ENCODE measurements at places on chromosomes 2 and 18. TPM values are rescaled to one million over a fixed set of nuclear protein-coding genes. Genes with fewer than 3 reads are reported as not detected.

Gene GKN2
- total RNA-seq = not detected

Gene LRRC30
- total RNA-seq = not detected

Gene PFN4
- total RNA-seq = not detected

DNA sequence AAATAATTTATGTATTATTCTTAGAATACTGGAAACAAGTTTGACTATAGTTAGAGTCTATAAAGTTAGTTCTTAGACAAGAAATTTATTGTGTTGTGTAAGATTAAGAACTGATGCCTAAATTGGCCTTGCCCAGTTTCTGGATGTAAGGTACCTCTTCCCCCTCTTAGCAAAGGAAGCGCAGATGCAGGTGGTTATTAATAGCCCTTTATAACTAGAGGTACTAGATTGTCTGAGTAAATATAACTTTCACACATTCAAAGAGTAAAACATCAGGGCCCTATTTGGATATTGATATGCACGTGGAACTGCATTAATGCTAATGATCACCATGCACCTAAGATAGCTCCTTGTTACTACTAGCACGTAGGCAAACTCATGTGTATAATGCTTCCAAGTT lies 100.7 kb downstream of the ZEB2 start:
- H3K4me1 ChIP-seq = no peaks in the 10 kb centered on the region
- no peak overlapping the region for H3K27ac ChIP-seq
- no peak for DNase-seq
- no peaks in the 10 kb centered on the region for H3K36me3 ChIP-seq
- H3K4me3 ChIP-seq = no peak overlapping the region
- H3K27me3 ChIP-seq = no peaks in the 10 kb centered on the region

GRCh38 chr2:133352719-133353118 lies 215.5 kb downstream of the NCKAP5 start:
- no peaks in the 10 kb centered on the region for H3K36me3 ChIP-seq
- no peak for DNase-seq
- H3K4me3 ChIP-seq = no peak overlapping the region

GRCh38 chr2:36911012-36911411 lies 55.3 kb downstream of the STRN start:
- no peak overlapping the region for H3K4me3 ChIP-seq
- H3K27ac ChIP-seq = no peak overlapping the region
- H3K36me3 ChIP-seq = peaks cover 10% of the 10 kb centered on the region
- H3K4me1 ChIP-seq = no peaks in the 10 kb centered on the region
- DNase-seq = no peak

DNA sequence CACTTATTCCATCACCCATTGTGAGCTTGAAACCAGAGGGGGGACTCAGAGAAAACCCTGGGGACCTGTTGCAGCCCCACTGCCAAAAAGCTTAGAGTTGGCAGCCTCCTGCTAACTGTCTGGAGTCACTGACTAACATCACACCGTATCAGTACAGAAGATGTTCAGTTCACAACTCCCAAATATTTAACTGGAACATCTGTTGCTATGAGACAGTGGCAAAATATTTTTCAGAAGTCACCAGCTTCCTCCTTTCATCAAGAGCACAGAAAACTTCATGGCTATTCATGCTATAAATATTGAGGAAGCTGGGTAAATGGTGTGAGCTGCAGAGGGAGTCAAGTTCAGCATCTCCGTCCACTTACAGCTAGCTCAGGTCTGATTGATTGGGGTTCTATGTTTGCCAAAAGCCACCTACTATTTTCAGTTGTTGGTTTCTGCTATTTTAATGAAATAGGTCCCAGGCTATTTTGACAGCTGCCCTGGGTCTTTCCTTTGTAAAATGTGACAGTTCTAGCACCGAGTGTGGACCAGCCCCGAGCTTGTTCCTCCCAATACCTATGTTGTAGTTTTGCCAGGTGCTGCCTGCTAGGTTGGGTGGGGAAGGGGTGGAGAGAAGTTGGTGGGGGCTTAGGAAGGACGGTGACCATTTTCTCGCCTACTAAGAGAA lies 9.8 kb downstream of the TUBB6 start:
- H3K27me3 ChIP-seq = no peaks in the 10 kb centered on the region
- no peaks in the 10 kb centered on the region for H3K4me1 ChIP-seq
- no peak overlapping the region for H3K4me3 ChIP-seq
- no peaks in the 10 kb centered on the region for H3K36me3 ChIP-seq

DNA sequence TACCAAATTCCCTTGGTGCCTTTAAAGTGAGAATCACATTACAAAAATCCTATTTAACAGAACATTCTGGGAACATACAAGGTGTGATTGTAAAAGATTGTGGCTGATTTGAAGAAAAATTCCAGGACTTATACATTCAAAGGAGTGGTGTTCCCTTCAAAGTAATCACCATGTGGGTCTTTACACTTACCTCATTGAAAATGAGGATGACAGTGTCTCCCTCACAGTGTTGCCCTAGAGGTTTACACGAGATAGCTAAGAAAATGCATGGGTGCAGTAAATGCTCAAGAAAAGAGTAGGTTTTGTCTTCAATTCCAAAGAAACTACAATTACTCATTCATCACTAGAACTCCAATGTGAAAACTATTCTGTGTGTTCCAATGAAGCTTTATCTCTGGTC lies 331.5 kb downstream of the SLC4A3 start:
- no peak overlapping the region for H3K4me3 ChIP-seq
- no peaks in the 10 kb centered on the region for H3K36me3 ChIP-seq
- DNase-seq = no peak

DNA sequence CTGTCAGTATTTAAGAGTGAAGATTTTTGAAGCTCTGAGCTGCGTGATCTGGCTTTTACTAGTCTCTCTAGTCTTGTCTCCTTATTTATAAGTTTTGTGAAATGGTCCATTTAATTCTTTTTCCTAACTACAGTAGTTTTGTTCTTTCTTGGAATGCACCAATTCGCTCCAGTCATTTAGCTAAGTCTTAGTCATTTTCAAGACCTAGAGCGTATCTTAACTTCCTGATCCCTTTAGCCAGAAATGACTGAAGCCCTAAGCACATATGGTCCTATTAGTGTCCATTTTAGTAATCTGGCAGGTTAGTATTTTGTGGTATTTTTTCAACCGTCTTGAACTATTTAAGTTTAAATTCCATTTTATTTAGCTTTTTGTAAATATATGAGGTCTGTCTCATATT lies 3.6 kb downstream of the BIRC6 start:
- no peak for DNase-seq
- H3K27ac ChIP-seq = no peak overlapping the region
- H3K27me3 ChIP-seq = no peaks in the 10 kb centered on the region
- no peaks in the 10 kb centered on the region for H3K4me1 ChIP-seq
- H3K4me3 ChIP-seq = no peak overlapping the region
- peaks cover 4% of the 10 kb centered on the region for H3K36me3 ChIP-seq

DNA sequence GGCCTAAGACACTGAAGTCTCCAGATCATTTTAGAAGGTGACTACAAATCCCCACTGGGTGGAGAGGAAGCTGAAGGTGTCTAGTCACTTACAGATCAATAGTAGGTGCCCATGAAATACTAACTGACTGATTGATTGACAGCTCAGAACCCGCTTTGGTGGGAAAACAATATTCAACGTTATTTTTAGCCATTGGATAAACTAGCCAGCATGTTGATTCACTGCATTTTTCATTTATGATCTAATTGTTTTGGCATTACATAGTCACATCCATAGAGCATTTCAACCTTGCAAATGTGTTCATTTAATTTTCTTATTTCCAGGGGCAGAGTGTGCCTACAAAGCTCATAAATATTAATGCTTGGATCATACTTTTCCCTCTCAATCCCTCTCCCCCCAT lies 162.3 kb downstream of the MREG start:
- H3K27me3 ChIP-seq = no peaks in the 10 kb centered on the region
- H3K27ac ChIP-seq = no peak overlapping the region
- DNase-seq = no peak
- H3K4me3 ChIP-seq = no peak overlapping the region
- no peaks in the 10 kb centered on the region for H3K36me3 ChIP-seq
